ENCODE measurements at places on chromosomes 13 and 19.

- peak; percentile 20 for DNase-seq
Measured at GRCh38 chr13:74062933-74063332, 71.3 kb downstream of the KLF12 start.

DNA sequence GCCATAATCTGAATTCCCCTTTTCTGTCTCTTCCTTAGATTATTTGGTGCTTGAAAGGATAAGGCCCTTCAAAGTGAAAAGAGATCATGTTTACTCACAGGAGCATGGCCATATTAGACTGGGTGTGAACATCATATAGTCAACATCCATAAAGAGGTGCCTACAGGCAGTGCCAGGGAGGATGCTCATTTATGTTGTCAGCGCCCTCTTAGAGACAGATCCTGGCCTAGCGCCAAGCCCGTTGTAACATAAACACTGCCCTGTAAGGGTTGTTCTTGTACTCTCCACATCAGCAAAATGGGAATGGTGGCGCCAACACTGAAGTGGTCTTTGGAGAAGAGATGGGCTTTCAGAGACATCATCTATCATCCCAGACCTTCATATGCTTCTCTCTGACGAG is 16.1 kb downstream of the PCDH8 start:
- DNase-seq, result no peak

DNA sequence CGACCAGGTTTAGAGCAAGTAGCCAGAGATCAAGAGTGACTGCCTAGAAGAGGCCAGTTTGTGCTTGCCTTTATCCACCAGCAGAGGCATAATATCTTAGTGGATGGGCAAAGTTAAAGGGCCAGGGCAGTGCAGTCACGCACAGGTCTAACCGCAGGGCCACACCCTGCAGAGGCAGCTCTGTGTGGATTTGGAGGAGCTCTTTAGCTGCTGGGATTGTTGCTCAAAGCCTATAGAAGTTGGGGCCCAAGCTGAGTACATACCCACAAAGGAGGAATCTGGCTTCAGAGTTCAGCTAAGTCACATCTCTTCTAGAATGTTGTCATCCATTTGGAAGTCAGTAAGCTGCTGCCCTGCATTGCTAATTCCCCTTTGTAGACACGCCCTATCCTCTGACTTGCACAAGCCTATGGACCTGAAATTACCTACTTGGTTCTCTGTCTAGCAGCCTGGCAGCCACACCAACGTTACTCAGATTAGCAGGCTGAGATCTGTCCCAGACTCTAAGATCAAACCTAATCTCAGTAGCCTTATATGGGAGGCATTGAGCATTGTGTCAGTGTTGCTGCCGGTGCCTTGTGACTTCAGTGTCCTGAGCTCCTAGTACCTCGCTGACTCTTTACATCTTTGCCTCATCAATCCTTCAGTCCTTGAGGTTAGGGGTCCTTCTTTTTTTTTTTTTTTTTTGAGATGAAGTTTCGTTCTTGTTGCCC is 102.9 kb upstream of the STARD13 start:
- DNase-seq, result no peak

DNA sequence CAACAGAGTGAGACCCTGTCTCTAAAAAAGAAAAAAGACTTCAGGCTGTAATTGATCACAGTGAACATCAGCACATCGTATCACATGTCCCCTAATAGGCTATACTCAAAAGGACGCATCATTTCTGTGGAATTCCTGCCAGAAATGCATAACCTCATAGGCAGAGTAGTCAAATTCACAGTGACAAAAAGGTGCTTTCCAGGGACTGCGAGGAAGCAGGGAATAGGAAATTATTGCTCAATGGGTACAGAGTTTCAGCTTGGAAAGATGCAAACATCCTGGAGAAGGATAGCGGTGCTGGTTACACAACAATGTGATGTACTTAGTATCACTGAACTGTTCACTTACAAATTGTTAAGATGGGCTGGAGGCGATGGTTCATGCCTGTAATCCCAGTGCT is 41.1 kb upstream of the MRI1 start:
- no peak for DNase-seq

- no peak for DNase-seq
Measured at GRCh38 chr13:82747291-82747690, 1135.0 kb downstream of the SLITRK1 start.

DNA sequence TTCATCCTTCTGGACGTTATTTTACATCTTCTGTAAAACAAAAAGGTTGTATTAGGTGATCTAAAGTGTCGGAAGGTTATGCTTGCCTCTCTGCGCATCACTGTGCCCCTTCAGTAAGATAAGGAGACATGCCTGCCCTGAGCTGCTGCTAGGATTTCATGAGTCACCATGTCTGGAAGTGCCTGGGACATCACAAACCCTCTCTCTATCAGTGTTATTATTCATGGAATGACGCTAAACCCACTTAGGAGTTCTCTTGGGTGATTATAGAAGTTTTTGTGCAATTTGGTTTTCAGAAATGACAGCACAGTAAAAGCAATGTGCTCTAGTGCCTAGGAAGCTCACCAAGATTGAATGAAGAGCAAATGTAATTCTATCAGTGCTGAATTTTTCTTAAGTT is 617.7 kb downstream of the DCT start:
- DNase-seq, result no peak

GRCh38 chr19:35459414-35460082 is 11.5 kb downstream of the FFAR2 start:
- DNase-seq, result no peak

- DNase-seq, result no peak
Measured at GRCh38 chr19:47306303-47306702, 3.4 kb upstream of the C5AR1 start.

- no peak for DNase-seq
Measured at GRCh38 chr13:76512721-76513145, 373.5 kb downstream of the KCTD12 start.

DNA sequence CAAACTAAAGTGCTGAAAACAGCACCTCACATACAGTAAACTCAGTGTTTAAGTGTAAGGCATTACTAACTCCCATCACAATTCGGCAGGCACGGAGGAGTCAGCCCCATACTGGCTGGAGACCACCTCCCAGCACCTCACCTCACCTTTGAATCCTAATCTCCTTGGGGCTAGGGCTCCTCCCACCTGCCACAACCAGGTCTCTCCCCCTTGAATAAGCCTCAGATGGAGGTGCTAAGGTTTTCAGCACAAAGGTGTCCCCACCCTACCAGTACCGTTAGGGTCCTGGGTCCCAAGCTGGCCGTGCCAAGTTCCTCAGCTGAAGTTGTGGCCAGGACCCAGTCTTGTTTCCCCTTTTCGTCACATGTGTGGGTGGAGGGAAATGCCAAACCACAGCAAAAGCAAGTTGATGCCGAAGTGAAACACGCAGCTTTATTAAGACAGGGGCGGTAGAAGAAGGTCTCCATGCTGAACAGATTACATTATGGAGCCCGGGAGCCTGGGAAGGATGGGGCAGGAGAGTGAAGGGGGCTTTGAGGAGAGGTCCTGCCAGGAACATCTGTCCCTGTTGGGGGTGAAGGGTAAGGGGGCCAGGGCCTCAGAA is at the start of gene IGFLR1:
TSS of gene IGFLR1 (minus strand) at position 332 of the 604 bp plus-strand sequence. CDS start 1,272 bp downstream, outside the sequence.
- DNase-seq, result peak; percentile 79

- DNase-seq, result no peak
Measured at GRCh38 chr13:19632915-19633478, 462 bp upstream of the MPHOSPH8 start.

GRCh38 chr13:98324105-98324504 is 147.0 kb upstream of the RNF113B start:
- no peak for DNase-seq

GRCh38 chr13:86725105-86725504 is 925.9 kb upstream of the SLITRK6 start:
- no peak for DNase-seq

DNA sequence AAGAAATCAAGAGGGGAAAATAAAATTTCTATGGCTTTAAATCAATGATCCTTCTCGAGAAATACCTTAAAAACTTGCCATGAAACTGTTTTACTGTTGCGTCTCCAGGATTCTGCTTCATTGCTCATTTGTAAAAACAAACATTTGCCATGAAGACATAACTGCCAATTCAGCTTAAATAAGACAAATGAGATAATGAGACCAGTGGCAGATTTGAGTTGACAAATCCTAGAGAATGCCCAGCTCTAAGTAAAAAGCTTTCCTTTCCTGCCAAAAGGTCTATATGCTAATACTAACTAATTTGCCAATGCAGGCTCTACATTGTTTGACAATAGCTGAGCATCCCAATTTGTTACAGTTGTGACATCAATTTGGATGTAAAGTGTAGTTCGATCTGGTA is 400.5 kb upstream of the PCDH9 start:
- no peak for DNase-seq

DNA sequence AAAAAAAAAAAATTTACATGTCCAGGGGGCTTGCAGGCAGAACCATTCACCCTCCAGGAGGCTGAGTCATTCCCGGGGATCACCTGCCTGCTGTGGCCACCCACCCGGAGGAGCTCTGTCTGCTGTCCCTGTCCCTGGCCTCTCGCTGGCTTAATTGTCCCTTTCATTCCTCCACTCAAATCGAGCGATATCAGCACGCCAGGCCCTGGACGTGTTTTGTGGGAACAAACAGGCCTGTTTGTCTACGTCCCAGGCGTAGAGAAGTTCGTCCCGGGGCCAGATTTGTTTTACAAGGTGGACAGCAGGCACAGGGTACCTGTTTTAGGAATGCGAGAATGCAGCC is 21.2 kb downstream of the SULT2B1 start:
- no peak for DNase-seq

Data from CD4-positive, alpha-beta T cell treated with Interleukin-4 for 1 hour (primary cell).